ENCODE measurements at places on chromosomes 12 and 14.

GRCh38 chr12:94172973-94173372 is 24.6 kb downstream of the PLXNC1 start:
- DNase-seq: no peak

DNA sequence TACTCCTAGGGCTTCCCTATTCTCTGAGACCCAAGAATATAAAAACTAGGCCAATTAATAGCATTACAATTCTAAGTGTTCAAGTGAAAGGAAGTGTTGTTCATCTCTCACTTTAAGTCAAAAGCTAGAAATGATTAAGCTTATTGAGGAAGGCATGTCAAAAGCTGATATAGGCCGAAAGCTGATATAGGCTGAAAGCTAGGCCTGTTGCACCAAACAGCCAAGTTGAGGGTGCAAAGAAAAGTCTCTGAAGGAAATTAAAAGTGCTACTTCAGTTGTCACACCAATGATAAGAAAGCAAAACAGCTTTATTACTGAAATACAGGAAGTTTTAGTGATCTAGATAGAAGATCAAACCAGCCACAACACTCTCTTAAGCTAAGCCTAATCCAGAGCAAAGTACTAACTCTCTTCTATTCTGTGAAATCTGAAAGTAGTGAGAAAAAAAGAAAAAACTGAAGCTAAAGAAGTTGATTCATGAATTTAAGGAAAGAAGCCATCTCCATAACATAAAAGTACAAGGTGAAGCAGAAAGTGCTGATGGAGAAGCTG is 68.9 kb downstream of the SLC6A15 start:
- no peak for DNase-seq

GRCh38 chr14:63982156-63982555 is 129.4 kb downstream of the SYNE2 start:
- no peak for DNase-seq

- DNase-seq: no peak
These were observed 20.0 kb upstream of the STAC3 start for GRCh38 chr12:57270966-57271470.

DNA sequence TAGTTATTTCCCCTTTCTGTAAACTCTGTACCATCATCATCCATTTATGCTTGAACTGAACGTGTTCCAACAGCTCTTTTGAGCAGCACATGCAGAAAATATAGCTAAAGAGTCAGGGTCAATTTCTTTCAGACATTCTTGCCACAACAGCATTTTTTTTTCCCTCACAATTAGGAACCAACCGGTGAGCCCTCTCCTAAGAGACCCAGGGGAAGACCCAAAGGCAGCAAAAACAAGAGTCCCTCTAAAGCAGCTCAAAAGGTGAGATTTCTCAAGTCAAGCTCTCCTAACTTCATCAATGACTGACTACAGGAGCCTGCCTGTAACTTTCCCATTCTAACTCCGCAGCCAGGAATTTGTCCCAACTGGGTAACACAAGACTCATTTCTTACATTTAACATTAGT is 3.5 kb downstream of the HMGA2 start:
- DNase-seq: no peak

DNA sequence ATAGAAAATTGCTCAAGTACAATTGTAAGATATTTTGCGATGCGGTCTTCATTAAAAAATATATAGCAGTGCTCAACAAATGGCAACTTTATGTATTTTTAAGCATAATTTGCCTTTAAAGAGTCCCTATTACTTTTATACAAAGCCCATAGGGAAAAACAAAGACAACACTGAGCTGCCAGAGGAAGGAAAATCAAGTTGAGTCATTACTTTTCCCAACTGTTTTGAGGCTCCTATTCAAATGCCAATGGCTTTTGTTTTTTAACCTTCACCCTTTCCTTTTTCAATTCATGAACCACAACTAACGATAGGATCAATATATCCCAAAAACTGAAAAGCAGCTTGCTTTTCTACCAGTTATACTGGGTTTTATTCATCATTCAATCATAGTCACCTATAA is 157.6 kb upstream of the PLEKHA5 start:
- no peak for DNase-seq

DNA sequence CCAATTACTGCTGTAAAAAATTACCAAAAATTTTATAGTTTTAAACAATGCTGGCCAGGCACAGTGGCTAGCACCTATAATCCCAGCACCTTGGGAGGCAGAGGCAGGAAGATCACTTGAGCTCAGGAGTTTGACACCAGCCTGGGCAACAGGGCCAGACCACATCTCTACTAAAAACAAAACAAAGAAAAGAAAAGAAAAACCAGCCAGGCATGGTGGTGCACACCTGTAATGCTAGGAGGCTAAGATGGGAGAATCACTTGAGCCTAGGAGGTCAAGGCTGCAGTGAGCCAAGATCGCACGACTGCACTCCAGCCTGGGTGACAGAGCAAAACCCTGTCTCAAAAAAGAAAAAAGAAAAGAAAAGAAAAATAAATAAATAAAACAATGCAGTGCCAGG is 54.0 kb upstream of the ARID2 start:
- no peak for DNase-seq

- DNase-seq: no peak
These were observed 12.5 kb downstream of the AMDHD1 start for GRCh38 chr12:95955549-95956159.

DNA sequence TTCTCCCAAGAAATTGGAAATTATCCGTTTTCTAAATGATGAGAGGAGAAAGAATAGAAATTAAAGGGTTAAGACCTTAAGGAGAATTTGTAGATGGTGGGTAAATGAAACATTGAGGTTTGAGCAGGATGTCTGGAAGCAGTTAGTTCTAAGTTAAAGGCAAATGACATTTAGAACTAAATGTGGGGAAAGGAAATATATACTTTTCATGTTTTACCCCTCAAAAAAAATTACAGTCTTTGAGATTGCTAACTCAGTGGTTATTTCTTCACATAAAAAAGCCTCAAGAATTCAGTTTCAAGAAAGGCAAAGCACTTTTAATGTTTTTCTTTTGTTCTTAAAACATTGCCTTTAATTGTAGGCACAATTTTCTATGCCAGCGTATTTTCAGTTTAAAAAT is 114.0 kb downstream of the PLEKHA5 start:
- DNase-seq: no peak

- DNase-seq: no peak
These were observed 674.1 kb upstream of the ATXN7L3B start for GRCh38 chr12:73863546-73863945.

- no peak for DNase-seq
These were observed 13.8 kb downstream of the NFKBIA start for GRCh38 chr14:35390577-35391387.

GRCh38 chr14:42214981-42215491 is 608.4 kb downstream of the LRFN5 start:
- DNase-seq: no peak

- no peak for DNase-seq
These were observed 218.5 kb downstream of the RPS29 start for GRCh38 chr14:49367696-49368095.

DNA sequence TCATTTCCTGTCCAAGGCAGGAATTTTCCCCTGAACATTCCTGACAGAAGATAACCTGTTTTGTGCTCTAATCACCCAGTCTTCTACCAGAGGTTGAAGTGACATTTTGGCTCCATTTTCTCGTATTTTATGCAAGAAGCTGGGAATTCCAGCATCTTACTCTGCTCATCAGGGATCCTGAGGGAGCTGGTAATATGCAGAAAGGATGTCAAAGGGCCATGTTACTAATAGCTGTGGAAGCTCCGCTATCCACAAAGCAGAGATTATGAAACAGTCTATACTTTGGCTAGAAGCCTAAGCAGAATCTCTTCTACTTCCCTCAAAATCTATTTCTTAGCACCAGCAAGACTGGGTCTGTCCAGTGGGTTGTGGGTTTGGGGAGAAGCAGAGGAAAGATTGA is 613.0 kb downstream of the DIO2 start:
- no peak for DNase-seq

DNA sequence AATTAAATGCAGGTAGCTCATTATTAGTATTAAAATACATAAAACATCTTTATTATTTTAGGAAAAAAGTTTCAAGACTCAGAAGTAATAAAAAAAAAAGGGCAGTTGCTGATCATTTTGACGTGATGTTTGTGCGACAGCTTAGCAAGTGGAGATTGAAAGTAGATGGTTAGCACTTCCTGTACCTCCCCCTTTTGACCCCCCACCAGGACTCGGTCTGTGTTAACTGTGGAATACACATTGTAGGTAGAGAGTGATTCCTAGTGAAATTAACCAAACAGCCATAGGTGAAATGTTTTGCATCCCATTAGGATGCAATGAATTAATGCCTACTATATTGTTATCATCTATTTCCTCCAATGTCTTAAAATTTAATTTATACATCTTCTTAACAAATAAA is 120.8 kb downstream of the SLC5A8 start:
- no peak for DNase-seq

GRCh38 chr14:65077318-65077717 is 25.0 kb downstream of the MAX start:
- no peak for DNase-seq

DNA sequence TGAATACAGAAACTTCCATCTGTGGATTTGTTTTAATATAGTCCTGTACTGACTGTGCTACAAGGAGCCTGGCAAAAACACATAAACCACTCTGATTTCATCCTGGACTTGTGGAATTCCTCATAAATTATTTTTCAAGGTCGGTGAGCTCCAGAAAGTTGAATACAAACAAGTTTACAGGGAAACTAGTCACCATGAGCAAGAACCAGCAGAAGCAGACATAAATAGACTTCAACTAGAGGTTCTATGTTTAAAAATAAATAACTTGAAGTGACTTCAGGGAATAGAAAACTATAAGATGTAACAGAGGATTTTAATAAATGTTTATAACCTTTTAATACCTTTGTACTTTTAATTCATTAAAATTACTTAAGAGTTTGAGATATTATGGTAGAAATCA is 63.5 kb downstream of the EFCAB11 start:
- no peak for DNase-seq

GRCh38 chr12:47318963-47319362 is 239.2 kb upstream of the AMIGO2 start:
- DNase-seq: no peak

GRCh38 chr12:98274430-98275130 is 240.8 kb upstream of the TMPO start:
- no peak for DNase-seq

GRCh38 chr12:25482625-25483024 is 70.5 kb downstream of the LMNTD1 start:
- DNase-seq: no peak

- no peak for DNase-seq
These were observed 322.7 kb upstream of the RTL1 start for GRCh38 chr14:101226265-101226602.

- DNase-seq: no peak
These were observed 378.9 kb downstream of the PCNX1 start for GRCh38 chr14:71286126-71286525.

DNA sequence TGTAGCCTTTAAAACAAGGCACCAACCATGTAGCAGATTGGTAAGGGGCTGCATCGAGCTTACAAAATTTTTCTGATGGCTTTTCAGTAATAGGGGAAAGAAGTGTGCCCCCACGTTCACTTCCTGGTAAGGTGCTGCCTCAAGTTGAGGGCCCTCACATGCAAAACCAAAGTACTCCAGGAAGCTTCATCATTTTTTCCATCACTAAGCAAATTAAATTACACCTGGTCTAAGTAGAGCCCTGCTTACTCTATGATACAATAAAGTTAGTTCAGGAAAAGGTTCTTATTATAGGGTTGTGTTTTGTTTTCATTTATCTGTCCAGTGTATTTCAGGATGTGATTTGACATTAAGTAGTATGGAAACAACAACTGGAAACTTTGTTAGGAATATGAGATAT is 15.0 kb upstream of the AKAP5 start:
- DNase-seq: no peak

GRCh38 chr12:132505105-132505851 is 15.3 kb downstream of the FBRSL1 start:
- no peak for DNase-seq

DNA sequence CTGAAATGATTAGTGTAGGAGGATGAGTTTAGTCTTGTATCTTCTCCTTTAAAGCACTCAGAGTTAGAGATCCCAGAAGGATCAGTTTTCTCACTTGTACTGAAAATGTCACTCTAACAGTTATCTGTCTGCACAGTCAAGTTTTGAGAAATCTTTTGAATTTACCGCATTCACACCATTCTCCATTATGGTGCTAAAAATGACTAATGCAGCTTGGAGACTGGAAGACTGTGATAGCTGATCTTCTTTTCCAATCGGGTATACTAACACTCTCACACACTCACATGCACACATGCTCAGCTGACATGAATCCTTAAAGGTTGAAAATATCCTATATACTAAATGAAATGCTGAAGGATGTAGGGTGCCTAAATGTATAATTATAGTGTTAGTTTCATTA is 65.8 kb downstream of the SLC15A5 start:
- no peak for DNase-seq

GRCh38 chr12:110228756-110229155 is 52.3 kb upstream of the ATP2A2 start:
- no peak for DNase-seq

DNA sequence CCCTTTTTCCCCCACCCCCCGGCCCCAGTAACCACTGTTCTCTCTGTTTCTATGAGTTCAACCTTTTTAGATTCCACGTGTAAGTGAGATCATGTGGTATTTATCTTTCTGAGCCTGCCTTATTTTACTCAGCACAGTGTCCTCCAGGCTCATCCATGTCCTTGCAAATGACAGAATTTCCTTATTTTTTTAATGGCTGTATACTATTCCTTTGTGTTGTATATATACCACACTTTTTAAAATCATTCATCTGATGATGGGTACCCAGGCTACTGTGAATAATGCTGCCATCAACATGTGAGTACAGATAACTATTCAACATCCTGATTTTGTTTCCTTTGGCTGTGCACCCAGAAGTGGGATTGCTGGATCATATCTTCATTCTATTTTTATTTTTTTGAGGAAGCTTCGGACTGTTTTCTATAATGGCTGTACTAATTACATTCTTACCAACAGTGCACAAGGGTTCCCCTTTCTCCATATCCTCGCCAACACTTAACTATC is 54.7 kb downstream of the DDX51 start:
- DNase-seq: no peak

- no peak for DNase-seq
These were observed 130.8 kb upstream of the EGLN3 start for GRCh38 chr14:34081576-34082136.

- DNase-seq: no peak
These were observed 5.5 kb downstream of the ZFP36L1 start for GRCh38 chr14:68787092-68787992.

- no peak for DNase-seq
These were observed 152.5 kb upstream of the BTG1 start for GRCh38 chr12:92297932-92298696.

GRCh38 chr12:85260447-85260846 is 19.6 kb upstream of the ALX1 start:
- no peak for DNase-seq

- no peak for DNase-seq
These were observed 175.0 kb upstream of the LMNTD1 start for GRCh38 chr12:25728056-25728595.

- no peak for DNase-seq
These were observed 14.1 kb downstream of the FBXW8 start for GRCh38 chr12:116924558-116925453.

All from stimulated activated CD8-positive, alpha-beta memory T cell treated with anti-CD3 and anti-CD28 coated beads, Interleukin-12 subunit alpha, Interleukin-12 subunit beta, amount 100 ng/mL, for 4 hours (primary cell).